ENCODE measurements at places on chromosomes 1 and 21.
A peak's percentile ranks its signal among the peaks of the same experiment; 100 is the strongest.

GRCh38 chr21:31351438-31351837 is 7.4 kb upstream of the TIAM1 start:
- DNase-seq, result no peak

- DNase-seq, result peak; percentile 60
Observed at GRCh38 chr1:212070720-212071302, 35.3 kb downstream of the DTL start.

GRCh38 chr1:65025794-65026193 is 59.4 kb upstream of the JAK1 start:
- no peak for DNase-seq

- DNase-seq, result peak; percentile 34
Observed at GRCh38 chr1:6108937-6109614, 63.4 kb downstream of the KCNAB2 start.

DNA sequence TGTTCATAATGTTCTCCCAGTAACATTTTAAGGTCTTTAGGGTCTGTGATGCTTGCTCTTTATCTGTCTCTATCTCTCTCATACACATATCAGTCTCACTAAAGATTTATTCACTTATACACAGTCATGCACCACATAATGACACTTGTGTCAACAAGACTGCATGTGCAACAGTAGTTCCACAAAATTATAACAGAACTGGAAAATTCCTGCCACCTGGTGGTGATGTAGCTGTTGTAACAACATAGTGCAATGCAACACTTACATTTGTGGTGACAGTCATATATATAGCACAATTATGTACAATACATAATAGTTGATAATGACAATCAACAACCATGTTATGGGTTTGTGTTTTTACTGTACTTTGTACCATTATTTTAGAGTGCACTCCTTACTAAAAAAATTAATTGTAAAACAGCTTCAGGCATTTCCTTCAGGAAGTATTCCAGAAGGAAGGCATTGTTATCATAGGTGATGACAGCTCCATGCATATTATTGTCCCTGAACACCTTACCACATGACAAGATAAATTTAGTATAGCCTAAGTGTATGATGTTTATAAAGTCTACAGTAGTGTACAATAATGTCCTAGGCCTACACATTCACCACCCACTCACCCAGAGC is 8.1 kb downstream of the TDRD5 start:
- DNase-seq, result peak; percentile 11

- DNase-seq, result no peak
Observed at GRCh38 chr1:42758641-42759040, 8.2 kb downstream of the P3H1 start.

GRCh38 chr1:227768125-227768439 is 32.8 kb downstream of the SNAP47 start:
- no peak for DNase-seq

GRCh38 chr1:242784084-242784483 is 259.6 kb upstream of the PLD5 start:
- peak; percentile 71 for DNase-seq

GRCh38 chr1:207217778-207218511 is 103.5 kb upstream of the CD55 start:
- DNase-seq, result no peak

DNA sequence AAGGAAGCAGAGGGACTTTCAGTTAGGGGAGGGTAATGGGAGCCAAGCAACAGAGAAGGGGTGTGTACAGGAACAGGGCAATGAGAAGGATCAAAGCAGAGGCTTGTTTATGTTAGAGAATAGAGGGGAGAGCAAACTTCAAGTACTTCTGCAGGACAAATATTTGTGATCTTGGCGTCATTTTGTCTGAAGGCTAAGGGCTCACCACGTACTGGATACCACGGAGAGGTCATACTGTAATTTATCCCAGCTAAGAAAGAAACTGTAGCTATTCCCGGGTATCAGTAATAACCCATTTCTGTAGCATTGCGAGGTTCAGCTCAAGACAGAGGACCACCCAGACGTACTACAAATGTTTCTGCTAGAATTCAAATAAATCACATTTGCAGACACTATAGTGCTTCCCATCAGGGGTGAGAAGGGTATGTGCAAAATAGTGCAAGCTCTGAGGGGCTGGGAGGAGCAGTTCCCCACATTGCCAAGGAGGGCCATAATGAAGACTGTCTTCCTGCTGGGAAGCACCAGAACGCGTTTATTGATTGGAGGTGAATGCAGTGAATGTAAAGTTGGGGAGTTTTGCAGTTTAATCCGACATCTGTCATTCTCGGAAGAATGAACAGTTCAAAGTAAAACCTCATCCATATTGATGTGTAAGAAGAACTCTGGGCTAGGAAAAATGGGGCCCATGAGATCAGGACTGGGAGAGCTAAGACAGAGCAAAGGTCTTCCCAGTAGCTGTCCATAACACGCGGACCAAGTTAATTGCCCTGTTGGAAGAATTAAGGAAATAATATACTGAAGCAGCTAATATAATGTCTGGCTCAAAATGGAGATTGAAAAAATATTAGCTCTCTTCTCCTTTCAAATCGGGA is 136.9 kb downstream of the RWDD3 start:
- DNase-seq, result no peak

DNA sequence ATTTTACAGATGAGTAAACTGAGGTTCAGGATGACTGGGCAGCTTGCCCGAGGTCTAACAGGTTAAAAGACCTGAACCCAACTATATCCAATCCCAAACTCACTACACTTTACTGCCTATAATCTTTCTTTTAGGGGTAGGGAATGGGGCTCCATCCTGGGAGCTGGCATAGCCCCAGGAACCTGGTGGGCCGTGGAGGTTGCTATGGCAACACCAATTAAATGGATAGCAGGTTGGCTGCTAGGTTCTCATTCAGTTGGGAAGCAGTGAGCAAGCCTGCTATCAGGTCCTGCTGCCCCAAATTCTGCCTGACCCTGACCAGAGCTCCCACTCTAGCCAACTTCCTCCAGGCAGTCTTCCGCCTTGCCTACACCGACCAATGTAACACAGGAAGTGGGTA is 40.9 kb downstream of the LRP8 start:
- no peak for DNase-seq

DNA sequence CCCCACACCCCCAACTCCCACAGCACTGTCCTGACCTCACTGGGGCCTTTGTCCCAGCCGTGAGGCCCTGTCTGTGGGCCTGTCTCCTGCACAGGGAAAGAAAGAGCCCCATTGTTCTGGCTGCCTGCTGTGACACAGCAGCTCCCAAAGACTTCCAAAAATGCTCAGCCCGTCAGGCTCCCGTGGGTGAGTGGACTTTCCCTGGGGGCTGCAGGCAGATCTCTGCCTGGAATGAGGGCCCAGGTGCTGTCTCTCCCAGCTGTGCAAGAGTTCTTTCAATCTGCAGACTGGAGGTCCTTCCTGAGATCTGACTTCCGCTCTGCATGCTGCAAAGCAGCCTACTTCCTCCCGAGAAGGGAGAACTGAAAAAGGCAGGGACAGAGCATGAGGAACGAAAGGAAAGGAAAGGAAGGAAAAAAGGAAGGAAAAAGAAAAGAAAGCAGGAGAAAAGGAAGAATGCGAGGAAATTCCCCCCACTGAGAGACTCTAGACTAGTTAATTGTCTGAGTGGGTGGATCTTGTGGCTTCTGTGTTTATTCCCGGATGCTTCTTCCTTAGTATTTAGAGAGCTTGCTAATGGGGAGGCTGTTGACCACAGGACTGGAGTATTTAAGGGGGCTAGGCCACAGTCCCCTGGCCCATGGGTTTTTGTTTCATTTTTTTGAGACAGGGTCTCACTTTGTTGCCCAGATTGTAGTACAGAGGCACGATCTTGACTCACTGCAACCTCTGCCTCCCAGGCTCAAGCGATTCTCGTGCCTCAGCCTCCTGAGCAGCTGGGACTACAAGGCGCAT is 15.0 kb downstream of the NES start:
- DNase-seq, result peak; percentile 75

DNA sequence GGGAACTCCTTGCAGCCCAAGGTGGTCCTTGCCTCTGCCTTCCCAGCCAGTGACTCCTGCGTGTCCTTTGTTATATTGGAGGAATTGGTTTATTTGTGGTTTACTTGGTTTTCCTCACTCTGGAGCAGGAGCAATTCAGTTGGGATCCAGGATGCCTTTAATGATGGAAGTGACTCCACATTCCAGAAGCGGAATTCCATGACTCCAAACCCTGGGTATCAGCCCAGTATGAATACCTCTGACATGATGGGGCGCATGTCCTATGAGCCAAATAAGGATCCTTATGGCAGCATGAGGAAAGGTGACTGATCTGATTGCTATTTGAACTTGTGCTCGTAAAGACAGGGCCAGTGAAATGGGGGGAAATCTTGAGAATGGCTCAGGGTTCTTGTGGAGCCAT is 15.1 kb upstream of the PIGV start:
- DNase-seq, result peak; percentile 87

- peak; percentile 25 for DNase-seq
Observed at GRCh38 chr1:9494936-9495758, 44.1 kb upstream of the SLC25A33 start.

DNA sequence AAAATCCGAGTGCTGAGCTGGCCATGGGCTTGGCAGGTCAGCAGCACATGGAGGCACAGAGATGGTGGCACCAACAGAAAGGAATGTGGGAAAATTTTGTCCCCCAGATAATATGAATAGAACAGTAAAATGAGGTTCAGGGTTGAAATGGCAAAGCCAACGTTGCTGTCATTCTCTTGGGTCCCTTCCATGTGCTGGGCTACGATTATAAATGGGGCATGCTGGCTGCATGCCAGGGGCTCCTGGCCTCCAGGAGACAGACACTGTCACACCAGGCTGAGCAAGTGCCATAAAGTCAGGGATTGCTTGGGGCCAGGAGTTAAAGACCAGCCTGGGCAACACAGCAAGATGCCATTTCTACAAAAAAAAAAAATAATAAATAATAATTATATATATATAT is 77.1 kb downstream of the TOMM20 start:
- no peak for DNase-seq
